ENCODE measurements at places on chromosomes 2 and 18. TPM values are rescaled to one million over a fixed set of nuclear protein-coding genes. Genes with fewer than 3 reads are reported as not detected.

- no peak for DNase-seq
These were observed 368.9 kb upstream of the TNP1 start for GRCh38 chr2:217228732-217229131.

DNA sequence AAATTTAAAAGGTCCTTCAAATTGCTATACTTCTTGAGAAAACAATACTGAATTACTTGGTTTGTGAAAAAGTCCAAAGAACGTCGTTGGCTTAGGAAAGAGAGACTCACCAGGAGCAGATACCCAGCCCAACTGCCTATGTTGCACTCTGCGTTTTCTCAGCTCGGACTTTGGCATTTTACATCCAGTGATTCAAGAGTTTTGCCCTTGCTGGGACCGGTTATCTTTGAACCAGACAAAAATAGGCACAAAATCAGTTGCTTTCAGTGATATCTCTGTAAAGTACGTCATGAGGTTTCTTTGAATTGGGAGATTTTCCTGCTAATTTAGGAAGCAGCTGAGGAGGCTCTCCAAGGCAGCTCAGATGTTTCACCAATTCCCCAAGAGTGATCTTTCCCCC is 29.3 kb downstream of the FHOD3 start:
- no peak for DNase-seq

- no peak for DNase-seq
These were observed 76.2 kb upstream of the CHRNA1 start for GRCh38 chr2:174840436-174840835.

DNA sequence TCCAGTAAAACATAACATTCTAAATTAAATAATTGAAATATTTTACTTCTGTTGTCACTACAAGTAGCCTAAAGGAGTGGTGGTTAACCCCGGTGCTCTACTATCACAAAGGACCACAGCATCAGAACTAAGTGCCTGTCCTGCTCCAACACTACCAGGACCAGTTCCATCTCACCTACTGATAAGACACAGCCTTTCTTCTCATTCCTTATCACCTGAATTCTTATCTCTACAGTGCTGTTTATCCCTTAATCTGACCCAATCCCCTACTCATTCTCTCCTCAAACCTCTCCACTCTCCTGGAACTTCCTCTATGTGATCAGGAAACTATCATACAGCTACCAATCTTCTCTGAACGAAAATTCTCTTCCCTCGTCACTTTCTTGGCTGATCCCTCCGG is 80.2 kb downstream of the ITSN2 start:
- DNase-seq = no peak

DNA sequence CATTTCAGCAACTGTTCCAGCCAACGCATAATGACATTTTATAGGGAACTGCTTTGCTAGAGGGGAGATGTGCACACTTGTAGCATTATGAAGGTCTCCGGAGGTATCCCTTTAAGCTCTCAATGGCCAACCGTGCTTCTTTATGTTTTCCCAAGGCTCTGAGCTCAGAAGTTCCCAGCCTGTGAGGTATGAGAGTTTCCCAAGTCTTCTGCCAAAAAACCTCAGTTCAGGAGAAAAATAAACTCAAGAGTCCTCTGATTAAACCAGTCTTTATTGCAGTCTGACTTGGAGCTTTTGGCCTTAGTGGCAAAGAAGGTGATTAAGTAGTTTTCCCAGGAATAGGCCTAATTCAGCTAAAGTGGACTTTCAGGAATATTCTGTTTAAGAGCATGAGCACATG is 35.4 kb upstream of the ZNF532 start:
- no peak for DNase-seq

- DNase-seq = no peak
These were observed 7.9 kb downstream of the MAP3K2 start for GRCh38 chr2:127379712-127380355.

DNA sequence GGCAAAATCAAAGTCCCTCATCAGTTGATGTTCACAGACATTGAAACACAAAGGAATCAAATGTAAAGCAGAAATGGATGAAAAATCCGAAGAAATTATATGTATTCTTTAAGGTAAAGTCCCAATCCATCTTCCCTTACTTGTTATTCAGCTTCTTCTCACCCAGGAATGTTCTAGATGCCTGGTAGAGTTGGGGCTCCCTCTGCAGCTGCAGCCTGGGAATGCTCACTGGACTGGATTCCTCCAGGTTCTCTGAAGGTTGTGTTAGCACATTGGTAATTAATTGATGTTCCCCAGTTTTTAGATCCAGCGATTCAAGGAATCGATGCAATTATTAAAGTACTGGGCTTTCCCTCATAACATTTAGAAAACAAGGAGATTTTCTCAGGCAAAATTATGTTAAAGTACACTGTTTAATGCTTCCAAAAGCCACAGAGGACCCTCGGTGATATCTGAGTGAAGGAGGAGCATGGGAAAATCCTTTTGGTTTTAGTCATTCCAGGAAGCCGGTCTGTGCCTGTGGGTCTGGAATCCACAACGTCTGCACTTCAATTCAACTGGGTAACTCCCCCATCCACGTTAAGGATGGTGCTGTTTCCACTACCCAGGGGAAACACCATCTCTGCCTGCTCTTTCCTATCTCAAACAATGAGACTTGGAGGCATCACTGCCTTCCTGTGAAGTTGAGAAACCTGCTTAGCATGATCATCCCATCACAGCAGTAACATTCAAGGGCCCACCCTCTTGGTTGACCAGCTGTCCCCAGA is 22.0 kb downstream of the NTSR2 start:
- DNase-seq = no peak

DNA sequence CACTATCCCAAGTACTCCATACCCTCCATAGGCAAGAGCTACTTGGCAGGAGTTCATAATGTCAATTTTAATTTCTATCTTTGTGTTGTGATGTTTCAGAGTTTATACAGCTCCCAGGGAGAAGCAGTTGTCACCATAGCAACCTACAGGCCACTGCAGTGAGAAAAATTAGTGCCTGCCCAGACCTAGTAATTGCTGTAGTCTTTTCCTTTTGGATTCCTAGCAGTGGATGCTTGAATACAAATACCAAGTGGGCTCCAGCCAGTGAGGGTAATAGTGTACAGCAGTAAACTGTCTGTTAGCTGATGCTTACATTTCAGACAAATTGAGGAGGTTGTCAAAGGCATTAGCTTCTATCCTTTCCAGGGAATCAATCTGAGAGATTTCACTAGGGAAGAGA is 26.7 kb downstream of the LHCGR start:
- no peak for DNase-seq

DNA sequence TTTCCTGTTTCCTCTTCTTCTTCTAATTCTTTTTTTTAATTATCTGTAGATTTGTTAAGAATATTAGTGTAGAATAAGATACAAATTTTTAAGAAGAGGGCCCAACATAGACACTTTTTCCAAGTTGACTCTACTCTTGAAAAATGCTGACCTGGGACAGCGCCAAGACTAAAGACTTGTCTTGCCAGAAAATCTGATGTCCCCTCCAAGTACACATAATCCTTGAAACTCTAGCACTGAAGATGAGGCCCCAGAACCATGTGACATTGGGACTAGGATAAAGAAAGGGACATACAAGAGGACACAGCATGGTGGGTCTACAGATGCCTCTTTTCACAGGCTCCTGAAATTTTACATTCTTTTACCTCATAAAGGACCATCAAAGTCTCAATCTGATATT is 271.6 kb upstream of the SESTD1 start:
- no peak for DNase-seq

GRCh38 chr2:142545036-142545435 is 332.4 kb upstream of the KYNU start:
- no peak for DNase-seq

DNA sequence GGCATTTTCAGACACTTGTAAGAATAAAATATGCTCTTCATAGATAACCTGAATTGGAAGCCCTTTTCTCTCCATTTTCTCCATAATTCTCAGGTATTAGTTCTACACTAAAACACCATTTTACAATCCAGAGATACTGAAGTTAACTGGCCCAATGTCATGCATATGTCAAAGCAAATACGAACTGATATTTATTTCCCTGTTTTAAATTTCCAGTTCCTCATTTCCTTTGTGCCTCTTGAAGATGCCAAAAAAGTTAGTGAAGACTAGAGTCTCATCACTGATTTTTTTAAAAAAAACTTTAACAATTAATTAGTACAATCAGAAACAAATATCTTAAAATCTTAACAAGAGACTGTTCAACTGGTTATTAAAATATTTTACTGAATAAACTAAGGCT is 52.8 kb upstream of the ITGB6 start:
- no peak for DNase-seq

DNA sequence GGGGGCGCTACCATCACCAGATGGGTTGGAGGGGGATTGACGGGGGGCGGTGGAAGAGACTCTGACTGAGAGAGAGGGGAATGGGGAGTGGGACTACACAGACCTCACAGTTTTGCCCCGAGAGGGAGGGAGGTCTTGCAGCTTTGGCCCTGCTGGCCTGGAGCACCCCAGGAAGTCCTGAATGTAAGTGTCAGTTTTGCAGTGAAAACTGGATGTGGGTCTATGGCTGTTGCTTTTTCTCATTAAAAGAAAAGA is 2.4 kb downstream of the TCF7L1 start:
- DNase-seq = no peak

DNA sequence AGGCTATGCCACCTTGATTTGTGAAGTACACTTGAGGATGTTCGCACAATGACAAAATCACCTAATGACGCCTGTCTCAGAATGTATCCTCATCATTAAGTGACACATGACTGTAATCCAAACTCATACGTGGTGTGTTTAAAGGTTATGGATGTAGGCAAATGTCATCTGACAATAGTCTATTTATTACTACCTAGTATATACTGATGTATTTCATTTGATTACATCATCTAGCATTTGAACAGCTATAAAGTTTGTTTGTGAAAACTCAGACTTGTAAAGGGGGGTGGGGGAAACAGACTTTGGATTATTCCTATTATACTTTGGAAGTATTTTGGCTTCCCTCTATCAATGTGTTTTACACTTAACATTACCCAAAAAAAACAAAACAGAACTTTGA is 129.9 kb downstream of the TANC1 start:
- no peak for DNase-seq

DNA sequence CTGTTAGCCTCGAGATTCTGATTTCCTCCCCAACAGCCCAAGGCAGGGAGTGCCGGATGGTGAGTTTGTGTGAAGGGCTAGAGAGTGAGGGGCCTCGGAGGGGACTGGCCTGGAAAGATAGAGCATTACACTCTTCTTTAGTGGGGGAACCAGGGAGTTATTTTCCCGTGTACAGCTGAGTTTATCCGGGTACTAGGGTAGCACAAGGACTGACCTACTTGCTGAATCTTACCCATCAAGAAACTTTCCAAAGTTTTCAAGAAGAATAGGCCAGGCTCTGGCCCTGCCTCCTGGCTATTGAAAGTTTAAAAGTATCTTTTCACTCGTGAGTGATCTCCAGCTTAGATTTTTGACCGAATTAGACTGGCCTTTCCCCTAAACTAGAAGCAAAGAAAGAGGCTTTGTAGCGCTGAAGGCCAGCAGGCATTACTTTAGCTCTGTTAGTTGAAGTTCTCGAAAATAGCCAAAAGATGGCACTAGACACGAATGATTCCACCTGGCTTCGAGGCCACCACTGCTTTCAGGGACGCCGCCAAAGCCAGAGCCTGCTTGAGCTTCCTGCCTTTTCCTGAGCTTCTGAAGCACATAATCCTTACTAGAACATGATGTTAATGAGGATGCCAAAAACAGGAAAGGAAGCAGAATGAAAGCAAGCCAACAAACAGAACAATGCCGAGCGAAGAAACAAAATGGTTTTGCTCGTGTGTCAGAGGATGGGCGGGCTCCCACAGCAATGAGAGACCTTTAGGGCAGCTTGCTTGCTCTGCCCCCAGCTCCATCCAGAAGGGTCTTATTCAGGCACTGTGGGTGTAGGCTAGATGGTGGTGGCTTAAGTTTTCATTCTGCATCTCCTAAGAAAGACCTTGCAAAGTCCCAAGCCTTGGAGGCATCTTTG is 55.8 kb downstream of the TSN start:
- peak; percentile 72 for DNase-seq

GRCh38 chr18:38557006-38557405 is 991.4 kb upstream of the CELF4 start:
- no peak for DNase-seq

GRCh38 chr2:234403074-234403473 is 93.8 kb downstream of the ARL4C start:
- DNase-seq = no peak

- no peak for DNase-seq
These were observed 32.0 kb upstream of the MYCN start for GRCh38 chr2:15908371-15908770.

GRCh38 chr2:230674966-230675672 is 37.5 kb upstream of the CAB39 start:
- no peak for DNase-seq

DNA sequence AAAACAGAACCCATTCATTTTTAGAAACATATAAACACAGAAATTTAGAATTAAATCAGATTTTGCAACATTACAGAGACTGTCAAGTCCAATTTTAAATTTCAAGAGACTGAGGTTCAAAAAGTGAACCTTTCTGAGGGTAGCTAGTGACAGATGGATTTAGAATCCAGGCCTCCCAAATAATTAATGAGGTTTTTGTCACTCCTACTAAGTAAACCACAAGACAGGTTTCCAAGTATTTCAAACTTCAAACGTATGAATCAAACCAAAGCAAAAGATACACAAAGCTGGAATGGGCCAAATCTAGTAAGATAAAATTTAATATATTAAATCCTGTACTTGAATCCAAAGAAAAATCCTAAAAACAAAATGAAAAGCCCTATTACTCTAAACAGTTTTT is 25.3 kb downstream of the PPP4R3B start:
- no peak for DNase-seq

GRCh38 chr2:62196278-62196901 is 475 bp downstream of the B3GNT2 start:
- DNase-seq = peak; percentile 49

DNA sequence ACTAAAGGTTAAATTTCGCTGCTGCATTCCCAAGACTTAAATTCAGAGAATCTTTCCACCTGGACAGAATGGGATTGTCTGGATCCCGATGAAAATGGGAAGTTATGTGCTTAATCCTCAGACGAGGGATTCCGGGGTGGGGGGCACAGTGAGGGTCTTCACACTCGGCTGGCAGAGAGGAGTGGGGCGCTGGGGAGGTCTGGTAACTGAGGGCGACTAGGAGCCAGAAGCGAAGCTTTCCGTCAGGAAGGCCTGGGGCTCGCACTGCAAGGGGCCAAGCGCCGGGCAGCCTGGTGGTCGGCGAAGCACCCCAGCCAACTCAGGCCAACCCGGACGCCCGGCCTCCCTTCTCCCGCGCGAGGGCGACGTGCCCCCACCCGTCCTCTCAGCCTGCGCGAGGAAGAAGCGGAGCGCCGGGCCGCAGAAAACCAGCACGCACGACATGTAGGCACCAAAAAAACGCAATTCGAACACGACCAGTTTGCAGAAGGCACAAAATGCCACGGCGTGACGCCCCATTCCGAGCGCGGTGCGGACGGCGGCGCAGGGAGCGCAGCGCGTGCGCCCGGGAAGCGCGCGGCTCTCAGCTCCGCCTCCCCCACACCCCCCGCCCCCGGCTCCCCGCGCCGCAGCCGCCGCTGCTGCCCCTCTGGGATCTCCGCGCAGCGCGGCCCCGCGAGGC is 188.1 kb downstream of the ZEB2 start:
- DNase-seq = no peak

The GALR1 gene
- total RNA-seq = 0.13 TPM

The ERFE gene
- total RNA-seq = not detected

The METTL21A gene
- total RNA-seq = 17.4 TPM

The DNAJC5G gene
- 1.2 TPM for total RNA-seq

The FOXI3 gene
- not detected for total RNA-seq

The SCN9A gene
- total RNA-seq = 0.91 TPM

The TBR1 gene
- total RNA-seq = not detected

The FBLN7 gene
- 1.6 TPM for total RNA-seq

The RGPD4 gene
- not detected for total RNA-seq

The NXPH2 gene
- not detected for total RNA-seq

All from heart right ventricle (tissue), 16 donors.